ENCODE measurements at places on chromosomes 6 and 20.

DNA sequence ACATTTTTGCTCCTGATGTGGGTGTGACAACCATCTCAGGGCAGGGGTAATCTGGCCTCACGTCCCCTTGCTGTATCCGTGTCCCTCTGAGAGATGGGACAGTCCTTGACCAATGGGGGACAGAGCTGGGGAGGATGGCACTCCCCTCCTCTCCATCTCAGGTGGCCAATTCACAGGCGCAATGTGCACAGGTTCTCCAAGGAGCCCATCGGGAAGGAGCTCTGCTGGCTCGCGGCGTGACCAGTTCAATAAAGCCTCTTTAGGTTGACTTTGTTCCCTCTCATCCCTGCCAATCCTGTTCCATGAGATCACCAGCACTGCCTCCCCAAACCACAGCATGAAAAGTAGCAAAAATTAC lies 196.3 kb upstream of the SLC24A3 start:
- DNase-seq = no peak

DNA sequence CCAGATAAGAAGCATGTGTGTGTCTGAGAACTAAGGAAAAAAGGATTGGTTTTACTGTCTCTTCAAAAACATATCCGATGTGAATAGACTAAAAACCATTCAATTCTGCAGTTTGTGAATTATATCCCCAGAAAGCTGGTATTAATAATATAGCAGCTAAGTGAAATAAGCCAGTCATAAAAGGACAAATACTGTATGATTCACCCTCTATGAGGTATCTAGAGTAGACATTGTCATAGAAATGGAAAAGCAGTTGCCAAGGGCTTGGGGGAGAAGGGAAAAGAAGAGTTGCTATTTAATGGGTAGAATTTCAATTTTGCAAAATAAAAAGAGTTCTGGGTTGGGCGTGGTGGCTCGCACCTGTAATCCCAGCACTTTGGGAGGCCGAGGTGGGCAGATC lies 137.5 kb downstream of the ATXN1 start:
- no peak for DNase-seq

- peak; percentile 24 for DNase-seq
These were observed 79.4 kb downstream of the ROS1 start for GRCh38 chr6:117346142-117346930.

- DNase-seq = no peak
These were observed 772.8 kb upstream of the GJE1 start for GRCh38 chr6:141359953-141360352.

DNA sequence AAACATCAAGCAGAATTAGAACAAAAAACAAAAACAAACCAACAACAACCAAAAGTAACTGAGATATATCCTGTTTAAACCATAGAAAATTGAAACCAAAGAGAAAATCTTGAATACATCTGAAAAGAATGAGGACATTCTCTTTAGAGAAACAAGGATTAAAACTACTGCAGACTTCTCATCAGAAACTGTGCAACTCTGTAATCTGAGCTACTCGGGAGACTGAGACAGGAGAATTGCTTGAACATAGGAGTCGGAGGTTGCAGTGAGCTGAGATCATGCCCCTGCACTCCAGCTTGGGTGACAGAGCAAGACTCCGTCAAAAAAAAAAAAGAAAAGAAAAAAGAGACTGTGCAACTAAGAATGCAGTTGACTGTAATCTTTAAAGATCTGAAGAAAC lies 153.4 kb downstream of the SYNDIG1 start:
- DNase-seq = no peak

GRCh38 chr20:38249536-38250310 lies 10.8 kb downstream of the KIAA1755 start:
- DNase-seq = no peak

- no peak for DNase-seq
These were observed 384.5 kb upstream of the HSF2 start for GRCh38 chr6:122014961-122015360.

GRCh38 chr6:114520976-114521375 lies 178.2 kb upstream of the HS3ST5 start:
- DNase-seq = no peak

DNA sequence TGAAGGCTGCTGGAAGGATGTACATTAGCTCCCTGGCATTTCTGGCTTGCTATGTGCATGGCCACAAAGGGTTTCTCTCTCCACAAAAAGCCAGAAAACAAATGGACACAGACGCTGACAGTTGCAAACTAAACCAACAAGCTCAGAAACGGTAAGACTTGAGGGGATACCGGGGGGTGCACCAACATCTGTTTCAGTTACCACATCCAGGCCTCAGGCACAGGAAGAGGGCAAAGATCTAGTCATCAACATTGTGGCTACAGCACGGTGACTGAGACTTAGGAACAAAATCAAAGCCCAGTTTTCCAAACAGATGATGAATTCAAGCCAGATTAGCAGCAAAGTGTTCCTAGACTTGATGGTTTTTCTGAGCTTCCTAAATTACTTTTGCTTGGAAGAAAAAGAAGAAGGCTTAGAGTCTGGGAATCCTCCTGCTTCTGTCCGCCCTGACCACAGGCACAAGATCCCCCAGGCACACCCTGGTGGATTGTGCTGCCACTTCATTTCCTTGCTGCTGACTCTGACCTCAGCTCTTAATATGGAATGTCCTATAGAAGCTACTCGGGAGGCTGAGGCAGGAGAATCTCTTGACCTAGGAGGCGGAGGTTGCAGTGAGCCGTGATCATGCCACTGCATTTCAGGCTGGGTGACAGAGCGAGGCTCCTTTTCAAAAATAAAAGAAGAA lies 54.2 kb upstream of the ADGRF1 start:
- no peak for DNase-seq

DNA sequence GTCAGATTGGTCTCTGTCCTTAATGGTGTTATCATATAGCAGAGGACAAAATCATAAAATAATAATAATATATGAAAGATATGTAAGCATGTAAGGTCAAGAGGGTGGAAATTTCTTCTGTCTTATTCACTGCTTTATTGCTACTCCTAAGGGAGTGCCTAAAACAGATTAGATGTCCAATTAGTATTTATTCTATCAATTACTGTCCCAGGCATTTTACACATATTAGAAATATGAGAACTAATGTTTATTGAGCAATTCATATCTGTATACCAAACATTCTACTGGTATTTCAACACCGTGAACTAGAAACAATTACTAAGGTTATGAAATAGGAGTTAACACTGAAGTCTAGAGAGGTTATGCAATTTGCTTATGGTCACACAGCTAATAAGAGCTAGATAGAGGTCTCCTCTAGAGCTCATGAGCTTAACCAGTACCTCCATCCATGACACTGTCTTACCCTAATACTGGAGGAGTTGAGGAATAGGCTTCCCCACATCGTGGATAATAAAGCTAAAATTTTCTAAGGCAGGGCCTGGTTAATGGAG lies 302.3 kb downstream of the PLCB1 start:
- no peak for DNase-seq

DNA sequence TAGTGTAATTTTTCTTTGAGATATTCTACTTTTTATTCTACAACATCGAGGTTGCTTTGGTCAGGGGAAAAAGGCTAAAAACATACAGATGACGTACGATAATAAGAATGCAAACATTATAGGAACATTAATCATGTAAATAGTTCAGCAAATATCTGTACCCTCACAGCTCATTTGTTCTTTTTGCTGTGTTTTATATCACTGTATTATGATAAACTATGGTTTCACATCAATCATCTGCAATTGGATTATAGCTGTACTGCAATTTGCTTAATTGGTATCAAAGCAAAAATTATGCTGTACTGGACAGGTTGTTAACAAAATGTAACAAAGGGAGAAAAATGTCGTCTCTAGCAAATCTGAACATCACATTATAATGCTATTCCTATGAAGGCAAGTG lies 597.1 kb downstream of the EPHA7 start:
- DNase-seq = no peak

DNA sequence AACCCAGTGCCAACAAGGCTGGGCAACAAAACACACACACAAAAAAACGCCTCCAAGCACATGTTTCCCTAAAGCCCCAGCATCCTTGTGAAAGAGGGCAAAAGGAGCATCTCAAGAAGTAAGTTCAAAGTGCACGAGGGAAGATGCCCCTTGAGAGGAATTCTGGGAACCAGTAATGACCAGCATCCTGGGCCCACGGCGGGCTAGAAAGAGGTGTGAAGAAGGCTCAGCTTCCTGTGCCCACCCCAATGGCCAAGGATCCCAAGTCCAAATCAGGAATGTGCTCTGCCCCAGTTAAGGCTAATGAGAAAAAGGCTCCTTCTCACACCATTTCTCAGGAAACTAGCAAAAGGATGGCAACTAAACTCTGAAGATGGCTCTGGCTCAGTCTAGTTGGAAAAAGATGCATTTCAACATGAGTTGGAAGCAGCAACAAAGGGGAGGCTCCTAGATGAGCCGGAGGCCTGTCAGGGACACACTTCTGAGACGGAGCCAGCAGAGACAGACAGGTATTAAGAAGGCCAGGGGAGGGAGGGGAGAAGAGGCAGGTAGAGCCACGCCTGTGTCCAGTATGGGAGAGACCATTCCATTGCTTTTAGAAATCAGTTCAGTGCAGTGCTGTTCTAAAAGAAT lies 3.2 kb downstream of the RIMS4 start:
- DNase-seq = no peak

DNA sequence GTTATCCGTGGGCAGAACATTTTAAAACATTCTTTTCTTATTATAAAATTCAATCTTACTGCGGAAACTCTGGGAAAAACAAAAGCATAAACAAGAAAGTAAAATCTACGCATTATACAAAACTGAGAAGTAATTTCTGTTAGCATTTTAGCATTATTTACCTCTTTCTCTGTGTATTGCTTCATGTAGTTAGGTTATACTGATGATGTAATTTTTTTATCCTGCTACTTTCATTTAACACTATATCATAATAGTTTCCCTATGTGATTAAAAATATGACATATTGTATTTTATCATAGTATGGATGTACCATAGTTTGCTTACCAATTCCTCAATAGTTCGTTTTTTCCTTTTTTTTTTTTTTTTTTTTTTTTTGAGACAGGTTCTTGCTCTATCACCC lies 4.2 kb upstream of the GCNT2 start:
- no peak for DNase-seq

GRCh38 chr6:131931063-131931750 lies 20.0 kb downstream of the CCN2 start:
- no peak for DNase-seq

DNA sequence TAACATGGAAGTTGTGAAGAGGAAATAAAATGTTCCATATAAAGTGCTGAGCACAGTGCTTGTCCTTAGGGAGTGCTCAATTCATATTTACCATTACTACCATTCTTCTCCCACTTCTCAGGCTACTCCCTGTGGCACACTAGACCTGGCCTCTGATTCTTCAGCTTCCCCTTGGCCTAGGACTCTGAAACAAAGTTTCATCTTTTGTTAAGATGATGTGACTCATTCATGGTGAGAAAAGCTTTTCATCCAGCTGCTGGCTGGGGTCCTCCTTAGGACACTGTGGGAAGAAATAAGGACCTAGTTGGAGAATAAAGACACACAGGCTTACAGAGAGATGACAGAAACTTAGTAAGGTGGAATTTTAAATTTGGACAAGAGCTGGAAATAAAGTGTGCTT lies 314.8 kb downstream of the CDC5L start:
- DNase-seq = no peak

DNA sequence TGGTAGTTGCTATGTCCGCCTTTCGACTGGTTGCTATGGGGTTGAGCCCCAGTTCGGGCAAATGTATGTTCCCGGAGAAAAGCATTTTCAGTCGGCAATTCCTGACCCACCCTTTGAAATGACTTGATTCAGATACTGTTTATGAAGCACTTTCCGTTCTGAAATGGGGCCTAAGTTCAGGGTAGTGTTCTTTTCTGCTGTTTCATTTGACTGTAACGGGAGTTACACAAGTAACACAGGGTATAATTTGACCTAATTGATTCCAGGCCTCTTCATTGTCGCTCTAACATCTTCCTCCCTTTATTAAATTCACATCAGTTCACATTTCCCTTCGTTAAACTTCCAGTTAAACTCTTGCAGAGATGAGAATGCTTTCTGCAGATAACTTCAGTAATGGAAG lies 85.5 kb downstream of the BMP6 start:
- DNase-seq = no peak

DNA sequence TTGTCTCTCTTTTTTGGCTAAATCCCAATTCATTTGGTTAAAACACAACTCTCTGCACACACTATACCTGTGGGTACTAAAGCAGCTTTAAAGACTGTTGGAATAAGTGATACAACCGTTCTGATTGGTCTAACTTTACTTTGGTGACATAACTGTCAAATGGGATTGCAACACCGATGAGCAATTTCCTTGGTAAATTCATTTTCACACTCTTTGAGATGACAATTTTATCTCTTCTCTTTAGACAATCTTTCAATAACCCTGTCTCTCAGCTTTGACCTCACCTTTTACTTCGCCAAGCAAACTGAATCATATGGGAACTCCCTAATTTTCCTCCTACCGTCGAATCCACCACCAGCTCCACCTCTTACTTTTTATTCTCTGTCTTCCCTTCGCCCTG lies 60.8 kb downstream of the ECT2L start:
- no peak for DNase-seq

GRCh38 chr20:16749573-16749972 lies 1.4 kb downstream of the OTOR start:
- DNase-seq = no peak

DNA sequence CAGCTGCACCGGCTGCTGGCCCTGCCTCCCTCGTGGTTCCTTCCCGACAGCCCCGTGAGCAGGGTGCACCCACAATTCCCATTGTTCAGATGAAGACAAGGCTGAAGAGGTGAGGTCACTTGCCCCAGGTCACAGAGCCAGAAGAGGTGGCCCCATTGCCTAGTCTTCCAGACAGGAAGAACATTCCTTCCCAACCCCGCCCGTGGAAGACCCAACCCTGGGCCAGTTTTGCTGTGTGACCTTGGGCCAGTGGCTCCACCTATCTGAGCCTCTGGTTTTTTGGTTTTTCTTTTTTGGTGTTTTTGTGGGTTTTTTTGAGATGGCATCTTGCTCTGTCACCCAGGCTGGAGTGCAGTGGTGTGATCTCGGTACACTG lies 61.7 kb downstream of the RIPOR3 start:
- DNase-seq = no peak

GRCh38 chr6:112041535-112041934 lies 12.4 kb upstream of the CCN6 start:
- no peak for DNase-seq

DNA sequence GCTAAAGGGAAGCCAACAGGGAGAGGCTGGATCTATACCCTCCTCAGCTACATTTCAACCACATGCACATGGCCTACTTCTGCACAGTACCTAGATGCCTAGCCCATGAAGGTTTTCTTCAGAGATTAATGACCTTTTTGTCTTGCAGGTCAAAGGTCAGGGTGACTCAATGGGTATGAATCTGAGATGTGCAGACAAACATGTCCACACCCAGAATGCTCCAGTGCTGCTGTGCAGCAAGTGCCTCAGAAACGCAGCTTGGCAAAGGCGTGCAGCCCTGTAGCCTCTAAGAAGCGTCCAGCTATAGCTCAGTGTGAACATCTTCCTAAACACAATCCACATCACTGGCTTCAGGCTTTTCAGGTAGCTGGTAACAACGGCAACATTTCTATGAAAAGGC lies 24.4 kb downstream of the MAP1LC3A start:
- DNase-seq = no peak

DNA sequence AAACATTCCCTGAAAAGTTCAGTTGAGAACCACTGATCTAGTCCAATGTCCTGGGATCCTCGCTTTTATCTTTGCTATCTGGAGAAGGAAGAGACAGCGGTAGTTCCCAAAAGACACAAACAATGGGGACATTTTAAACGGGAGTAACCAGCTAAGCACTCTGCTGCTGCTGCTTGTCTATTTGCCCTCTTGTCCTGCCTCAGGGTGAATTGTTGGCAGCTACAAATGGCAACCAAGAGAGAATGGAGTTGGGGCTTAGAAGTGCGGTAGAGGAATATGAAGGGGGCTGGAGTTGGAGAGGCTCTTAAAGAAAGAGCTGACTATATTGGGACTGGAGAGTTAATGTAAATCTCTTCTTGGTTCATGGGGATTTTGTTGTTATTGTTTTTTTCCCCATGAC lies 6.5 kb upstream of the ZSWIM1 start:
- no peak for DNase-seq
